Right kidney (tissue), 9 donors: ENCODE measurements at places on chromosomes 13 and 19.

DNA sequence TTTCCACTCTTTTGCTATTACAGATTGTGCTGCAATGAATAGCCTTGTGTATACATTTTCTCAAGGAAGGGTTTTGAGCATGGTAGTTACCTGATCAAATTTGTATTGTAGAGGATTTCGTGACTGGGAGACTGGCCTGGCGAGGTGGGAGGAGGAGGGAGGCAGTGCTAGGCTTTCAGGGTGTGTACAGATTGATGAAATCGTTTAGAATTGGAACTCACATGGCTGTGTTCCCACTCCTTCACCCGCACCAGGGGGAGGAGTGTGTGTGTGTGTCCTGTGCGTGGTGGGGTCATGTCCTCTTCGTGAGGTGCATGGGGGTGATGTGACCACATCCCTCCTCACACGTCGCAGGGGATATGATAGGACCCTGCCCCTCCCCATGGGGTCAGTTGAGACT is 8.3 kb downstream of the PGLYRP1 start:
- DNase-seq, result no peak

- no peak for DNase-seq
Measured at GRCh38 chr13:40152145-40152544, 496.7 kb downstream of the COG6 start.

DNA sequence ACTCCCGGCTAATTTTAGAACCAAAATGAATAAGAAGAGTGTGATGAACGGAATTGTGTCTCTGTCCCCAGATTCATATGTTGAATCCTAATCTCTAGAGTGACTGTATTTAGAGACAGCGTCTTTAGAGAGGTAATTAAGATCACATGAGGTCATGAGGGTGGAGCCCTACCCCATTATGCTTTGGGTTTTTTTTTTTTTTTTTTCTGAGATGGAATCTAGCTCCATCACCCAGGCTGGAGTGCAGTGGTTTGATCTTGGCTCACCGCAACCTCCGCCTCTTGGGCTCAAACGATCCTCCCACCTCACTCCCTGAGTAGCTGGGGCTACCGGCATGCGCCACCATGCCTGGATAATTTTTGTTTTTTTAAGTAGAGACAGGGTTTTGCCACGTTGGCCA is 27.9 kb downstream of the FBXO27 start:
- no peak for DNase-seq

DNA sequence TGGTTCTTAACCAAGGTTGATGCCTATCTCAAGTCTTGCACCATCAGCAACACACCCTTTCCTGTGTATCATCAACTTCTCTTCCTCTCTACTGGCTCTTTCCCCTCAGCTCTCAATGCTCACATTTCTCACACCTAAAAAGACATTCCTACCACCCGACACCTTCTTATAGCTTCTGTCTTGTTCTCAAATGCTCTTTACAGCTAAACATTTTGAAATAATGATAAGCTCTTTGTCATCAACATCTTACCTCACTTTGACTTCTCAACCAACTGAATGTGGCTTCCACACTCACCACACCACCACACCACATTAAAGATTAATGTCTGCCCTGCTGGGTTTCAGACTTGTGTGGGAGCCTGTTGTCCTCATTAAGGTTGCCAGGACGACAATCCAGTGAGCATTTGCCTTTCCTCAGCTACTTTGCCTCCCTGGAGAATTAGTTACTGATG is 67.8 kb downstream of the RXFP2 start:
- no peak for DNase-seq

- peak; percentile 12 for DNase-seq
Measured at GRCh38 chr13:101178406-101178805, 237.9 kb downstream of the NALCN start.

- DNase-seq, result no peak
Measured at GRCh38 chr13:44416301-44416700, 42.7 kb downstream of the SERP2 start.

GRCh38 chr13:112619730-112620631 is 32.0 kb upstream of the TUBGCP3 start:
- no peak for DNase-seq

DNA sequence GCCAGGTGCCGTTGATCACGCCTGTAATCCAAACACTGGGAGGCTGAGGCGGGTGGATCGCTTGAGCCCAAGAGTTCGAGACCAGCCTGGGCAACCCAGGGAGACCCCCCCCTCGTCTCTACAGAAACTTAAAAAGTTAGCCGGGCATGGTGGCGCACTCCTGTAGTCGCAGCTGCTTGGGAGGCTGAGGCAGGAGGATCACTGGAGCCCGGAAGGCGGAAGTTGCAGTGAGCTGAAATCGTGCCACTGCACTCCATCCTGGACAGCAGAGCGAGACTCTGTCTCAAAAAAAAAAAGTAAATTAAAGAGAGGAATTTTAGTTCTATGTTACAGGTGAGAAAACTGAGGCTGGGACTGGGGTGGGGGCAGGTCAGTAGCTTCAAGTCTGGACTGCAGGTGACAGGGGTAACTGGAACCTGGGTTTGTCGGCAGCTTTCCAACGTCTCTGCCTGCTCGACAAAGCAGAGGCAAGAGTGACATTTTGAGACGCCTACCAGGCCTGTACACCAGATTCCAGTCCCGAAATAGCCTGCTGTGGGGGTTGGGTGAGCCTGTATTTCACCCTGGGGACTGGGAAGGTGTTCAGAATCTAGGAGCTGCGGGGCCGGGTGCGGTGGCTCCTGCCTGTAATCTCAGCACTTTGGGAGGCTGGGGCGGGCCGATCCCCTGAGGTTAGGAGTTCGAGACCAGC is 1.2 kb downstream of the SELENOW start:
- DNase-seq, result no peak

GRCh38 chr19:5358173-5358800 is 17.7 kb upstream of the PTPRS start:
- DNase-seq, result no peak

DNA sequence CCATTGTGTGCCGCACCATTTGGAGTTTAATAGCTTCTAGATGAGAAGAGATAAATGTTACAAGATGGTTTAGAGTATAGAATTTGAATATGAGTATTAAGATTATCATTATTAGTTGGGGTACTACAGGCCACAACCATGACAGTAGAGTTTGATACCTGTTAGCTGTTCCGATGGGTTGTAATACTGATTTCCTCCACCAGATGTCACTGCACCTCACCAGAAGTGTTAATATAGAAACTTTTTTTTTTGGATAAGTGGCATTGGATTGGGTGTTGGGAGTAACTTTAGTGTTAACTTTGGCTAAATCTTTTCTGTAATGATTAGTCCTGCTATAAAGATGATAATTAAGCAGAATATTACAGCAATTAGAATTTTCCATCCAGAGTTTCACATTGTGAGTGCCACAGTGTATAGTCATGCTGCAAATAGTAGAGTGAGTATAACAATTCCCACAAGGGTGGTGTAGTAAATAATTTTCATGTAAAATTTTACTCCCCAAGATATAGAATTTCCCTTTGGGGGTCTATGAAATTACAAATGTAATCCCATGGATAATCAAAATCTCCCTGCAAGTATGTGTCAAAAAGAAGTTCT is 56.3 kb downstream of the PSG3 start:
- no peak for DNase-seq

- no peak for DNase-seq
Measured at GRCh38 chr13:67231289-67232000, 1.3 kb upstream of the PCDH9 start.

GRCh38 chr13:98246538-98247172 is 69.6 kb upstream of the RNF113B start:
- no peak for DNase-seq

DNA sequence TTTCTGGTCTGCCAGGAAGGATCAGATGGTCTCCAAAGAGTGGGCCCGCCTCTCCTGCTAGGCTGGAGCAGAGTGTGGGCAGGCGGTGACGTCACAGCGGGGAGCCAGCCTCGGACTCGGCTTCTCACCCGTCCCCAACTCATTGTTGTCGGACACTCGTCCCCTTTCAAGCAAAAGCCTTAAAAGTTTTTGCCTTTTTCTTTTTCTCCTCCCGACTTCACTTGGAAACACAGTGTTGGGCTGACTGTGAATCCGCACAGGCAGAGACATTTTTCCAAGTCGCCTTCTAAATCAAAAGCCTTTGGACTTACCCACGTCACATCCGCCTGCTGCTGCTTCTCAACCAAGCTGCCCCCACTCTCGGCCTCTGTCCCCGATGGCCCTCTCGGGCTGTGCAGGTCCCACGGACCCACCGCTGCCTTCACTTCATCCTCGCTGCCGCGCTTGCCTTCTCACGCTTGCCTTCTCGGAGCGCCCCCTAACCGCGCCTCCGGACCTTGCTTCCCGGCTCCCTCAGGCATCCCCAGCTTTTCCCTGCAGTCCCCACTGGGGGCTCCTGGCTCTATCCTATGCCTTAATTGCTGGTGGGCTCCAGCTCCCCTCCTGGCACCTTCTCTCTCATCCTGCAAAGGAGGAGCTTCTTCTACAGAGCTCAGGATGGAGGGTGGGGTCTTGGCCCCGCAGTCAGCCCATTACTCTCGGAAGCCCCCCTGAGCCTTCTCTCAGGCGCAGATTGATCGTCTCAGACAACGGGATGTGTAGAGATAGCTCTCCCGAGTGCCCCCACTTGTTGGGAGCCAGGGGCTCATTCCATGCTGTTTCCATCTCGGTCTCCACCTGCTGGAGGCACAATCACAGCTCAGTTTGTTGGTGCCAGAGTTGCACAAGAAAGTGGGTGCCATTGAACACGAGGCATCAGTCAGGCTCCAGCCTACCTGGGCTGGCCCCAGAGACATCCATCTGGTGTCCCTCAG is 3.9 kb upstream of the ZNF135 start:
- peak; percentile 77 for DNase-seq

DNA sequence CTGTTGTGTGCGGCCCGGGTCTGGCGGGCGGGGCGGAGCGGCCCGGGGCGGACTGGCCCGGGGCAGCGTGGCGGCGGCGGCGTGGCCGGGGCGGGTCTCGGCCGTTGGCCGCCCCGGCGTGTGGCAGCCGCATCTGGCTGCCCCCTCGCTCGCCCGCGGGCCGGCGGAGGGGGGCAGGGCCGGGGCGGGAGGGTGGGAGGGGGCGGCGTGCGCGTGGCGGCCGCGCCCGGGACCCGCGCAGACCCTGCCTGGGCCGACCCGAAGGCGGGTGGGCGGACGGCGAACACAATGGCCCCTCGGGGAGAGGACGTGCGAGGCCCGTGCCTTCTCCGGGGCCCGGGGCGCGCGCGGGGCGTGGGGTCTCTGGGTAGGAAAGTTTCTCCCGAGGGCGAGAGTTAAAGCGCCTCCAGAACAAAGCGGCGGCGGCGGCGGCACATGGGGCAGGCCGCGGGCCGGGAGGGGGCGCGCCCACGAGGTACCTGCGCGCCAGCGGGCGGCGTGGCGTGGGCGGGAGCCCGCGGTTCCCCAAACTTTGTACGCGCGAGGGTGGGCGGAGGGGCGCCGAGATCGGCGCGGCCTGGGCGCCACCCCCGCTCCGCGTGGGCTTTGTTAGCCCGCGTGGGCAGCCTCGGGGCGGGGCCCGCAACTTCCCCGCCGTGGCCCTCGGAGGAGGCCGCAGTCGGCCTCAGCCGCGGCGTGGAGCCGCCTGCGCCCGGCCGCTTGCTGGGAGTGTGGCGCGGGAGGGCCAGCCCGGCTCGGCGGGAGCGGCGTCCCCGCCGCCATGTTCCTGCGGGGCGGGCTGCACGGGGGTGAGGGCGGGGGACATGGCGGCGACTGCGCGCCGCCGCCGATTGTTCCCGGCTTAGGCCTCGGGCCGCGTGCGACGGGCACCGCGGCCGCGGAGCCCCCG is 764 bp downstream of the MIR17HG start:
- peak; percentile 75 for DNase-seq

- no peak for DNase-seq
Measured at GRCh38 chr19:14768001-14768400, 10.4 kb downstream of the ADGRE2 start.

GRCh38 chr19:3873151-3873550 is 4.3 kb upstream of the ZFR2 start:
- DNase-seq, result no peak

DNA sequence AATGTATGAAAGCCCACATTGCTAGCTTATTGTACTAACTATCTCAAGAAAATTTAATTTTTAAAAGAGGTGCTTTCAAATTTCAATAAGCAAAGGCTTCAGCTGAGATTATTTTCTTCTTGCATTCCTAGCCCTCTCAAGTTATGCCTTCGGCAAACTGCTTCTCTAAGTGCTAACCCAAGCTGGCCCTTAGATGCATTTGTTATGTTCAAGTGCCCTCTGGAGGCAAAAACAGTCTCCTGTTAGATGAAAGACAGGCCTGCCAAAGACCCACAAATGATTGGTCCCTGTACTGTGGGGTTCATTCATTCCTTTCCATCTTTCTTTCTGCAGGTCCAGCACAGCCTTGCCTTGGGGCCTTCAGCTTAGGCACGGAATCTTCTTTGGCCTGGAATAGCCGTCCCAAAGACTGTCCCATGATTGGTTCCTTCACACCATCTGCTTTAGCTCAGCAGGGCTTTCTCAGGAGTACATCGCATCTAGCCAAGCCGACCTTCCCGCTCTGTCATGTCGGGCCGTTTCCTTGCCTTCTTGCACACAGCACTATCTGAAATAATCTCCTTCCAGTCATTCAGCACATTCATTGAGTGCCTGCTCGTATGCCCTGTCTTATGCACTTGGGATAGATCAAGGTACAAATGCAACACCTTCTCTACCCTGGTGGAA is 26.4 kb upstream of the TPTE2 start:
- DNase-seq, result peak; percentile 15

DNA sequence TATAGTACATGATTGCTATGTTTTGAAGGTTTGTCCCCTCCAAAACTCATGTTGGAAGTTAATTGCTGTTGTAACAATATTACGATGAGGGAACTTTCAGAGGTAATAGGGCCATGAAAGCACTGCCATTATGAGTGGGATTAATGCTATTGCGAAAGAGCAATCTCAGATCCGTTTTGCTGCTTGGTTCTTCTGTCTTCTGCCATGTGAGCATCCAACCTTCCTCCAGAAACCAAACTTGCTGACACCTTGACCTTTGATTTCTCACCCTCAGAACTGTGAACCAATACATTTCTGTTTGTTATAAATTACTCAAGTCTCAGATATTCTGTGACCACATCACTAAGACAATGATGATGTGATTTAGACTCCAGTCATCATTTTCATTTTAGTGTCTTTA is 2590.9 kb downstream of the PCDH9 start:
- DNase-seq, result no peak

DNA sequence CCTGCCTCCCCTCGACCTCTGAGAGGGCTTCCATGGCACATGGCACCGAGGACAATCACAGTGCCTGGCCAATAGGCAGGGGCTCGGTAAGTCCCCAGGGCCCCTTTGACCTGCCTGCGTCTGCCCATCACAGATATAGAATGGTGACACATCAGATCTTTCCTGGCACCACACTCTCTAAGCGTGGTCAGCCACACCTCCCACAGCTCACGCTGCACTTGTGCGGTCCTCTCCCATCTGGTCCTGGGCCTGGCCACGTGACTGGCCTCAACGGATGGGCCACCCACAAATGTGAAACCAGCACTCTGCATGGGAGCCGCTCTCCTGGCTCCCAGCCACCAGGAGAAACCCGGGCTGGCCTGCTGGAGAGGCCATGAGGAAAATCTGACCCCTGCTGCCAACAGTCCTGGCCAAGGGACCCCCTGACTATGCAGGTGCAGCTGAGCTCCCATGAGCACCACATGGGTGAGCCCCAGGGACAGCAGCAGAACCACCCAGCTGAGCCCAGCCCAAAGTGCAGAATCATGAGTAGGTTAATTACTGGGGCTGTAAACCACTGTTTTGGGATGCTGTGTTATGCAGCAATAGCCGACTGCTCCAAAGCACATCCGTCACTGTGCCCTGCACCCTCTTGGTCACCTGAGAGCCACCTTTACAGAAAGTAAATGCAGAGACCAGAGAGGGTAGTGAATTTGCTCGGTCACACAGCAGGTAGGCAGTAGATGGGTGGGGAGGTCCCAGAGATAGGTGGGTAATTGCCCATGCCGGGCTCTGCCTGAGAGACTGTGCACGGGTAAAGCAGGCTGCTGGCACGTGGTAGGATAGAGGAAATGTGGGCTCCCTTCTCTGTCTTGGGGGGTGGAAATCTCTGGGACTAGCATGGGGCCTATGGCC is 9.7 kb upstream of the MEF2B start:
- DNase-seq, result no peak
